ENCODE measurements at places on chromosomes 16 and 17.

- no peak for DNase-seq
Measured at GRCh38 chr16:82878466-82878865, 251.7 kb downstream of the CDH13 start.

GRCh38 chr16:31105677-31106213 lies 2.4 kb upstream of the BCKDK start:
- peak; percentile 73 for DNase-seq

DNA sequence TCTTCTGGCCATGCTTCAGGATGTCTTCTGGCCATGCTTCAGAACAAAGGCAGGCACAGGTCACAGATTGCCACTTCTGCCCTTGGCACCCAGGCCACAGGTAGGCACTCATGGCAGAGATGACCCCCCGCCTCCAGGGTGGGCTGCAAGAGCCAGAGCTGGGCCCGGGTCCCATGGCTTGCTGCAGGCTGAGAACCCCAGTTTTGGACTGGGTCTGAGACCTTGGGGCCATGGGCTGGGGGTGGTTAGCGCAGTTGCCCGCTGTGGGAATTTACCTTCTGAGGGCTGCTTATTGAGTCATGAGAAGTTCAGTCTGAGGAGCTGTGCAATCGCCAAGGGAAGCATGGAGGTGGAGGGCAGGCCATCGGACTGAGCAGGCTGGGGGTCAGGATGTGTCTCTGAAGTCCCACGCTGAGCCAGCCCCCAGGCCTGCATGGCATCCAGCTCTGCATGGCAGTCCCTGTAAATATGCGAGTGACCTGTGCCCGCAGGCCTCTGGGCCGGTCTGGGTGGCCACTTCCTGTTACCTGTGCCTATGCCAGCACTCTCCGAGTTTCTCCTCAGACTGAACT lies 1.7 kb downstream of the ANKRD13B start:
- DNase-seq, result no peak

DNA sequence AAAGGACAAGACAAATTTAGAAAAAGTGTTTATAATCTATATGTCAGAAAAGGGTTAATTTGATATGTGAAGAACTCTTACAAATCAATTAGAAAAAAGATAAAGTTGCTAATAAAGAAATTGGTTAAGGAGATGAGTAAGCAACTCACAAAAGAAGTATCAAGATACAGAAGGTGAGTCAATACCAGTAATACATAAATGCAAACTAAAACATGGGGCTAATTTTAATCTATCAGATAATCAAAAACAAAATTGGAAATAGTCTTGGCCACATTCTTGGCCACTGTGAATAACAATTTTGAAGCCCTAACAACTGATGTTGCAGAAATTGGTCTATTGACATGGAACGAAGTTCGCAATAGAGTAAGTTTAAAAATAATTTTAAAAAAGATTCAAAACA lies 6.8 kb downstream of the DHRS7C start:
- DNase-seq, result no peak

GRCh38 chr17:40803617-40804082 lies 3.9 kb upstream of the KRT28 start:
- peak; percentile 70 for DNase-seq

- no peak for DNase-seq
Measured at GRCh38 chr17:50474523-50474922, 4.1 kb upstream of the RSAD1 start.

DNA sequence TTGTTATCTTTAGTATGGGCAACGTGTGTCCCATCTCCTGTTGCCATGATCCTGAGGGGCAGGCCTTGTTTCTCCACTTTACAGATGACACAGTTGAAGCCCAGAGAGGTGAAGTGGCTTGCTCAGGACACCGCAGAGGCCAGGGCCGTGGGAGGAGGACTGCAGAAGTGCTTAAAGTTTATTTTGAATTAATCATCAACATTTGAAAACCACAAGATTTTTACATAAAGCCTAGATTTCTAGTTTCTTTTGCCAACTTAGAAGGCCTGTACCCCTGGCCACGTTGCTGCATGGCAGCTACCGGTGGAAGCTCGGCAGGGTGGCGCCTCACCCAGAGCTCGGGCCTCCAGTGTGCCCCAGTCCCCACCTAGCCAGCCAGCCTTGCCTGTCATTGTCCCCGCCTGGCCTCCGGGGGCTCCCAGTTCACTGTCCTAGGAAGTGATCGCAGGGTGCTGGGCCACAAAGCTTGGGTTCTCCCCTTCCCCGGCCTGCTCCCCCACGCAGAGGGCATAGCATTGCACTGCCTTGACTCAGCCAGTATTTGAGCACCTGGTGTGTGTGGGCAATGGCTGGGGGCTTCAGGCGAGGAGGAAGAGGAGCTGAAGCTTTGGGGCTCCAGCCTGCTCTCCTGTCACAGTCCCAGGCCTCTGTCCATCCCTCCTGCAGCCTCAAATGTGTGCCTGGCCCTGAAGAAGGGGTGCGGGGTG lies 14.8 kb upstream of the ADCY7 start:
- DNase-seq, result no peak

GRCh38 chr16:49780433-49780832 lies 75.5 kb downstream of the ZNF423 start:
- DNase-seq, result no peak

- no peak for DNase-seq
Measured at GRCh38 chr17:67500261-67500660, 123.2 kb downstream of the PITPNC1 start.

DNA sequence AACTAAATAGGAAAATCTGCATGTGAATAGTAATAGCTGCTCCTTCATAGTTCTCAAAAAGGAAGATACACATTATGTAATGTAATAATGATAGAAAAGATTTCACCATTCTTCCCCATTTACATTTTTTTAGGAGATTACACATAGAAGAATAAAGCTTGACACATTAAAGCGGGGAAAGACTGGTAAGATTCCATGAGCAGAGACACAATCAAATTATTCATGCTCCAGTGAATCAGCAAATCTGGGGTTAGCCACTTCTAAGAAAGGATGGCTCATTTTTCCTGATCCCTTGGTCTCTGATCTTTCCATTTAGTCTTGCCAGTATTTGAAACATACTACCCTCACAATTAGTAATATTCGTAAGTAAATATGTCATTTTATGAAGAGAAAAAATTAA lies 81.9 kb downstream of the CA4 start:
- DNase-seq, result no peak

- DNase-seq, result no peak
Measured at GRCh38 chr17:47684535-47685193, 9.3 kb upstream of the TBKBP1 start.

- DNase-seq, result no peak
Measured at GRCh38 chr16:64181271-64181925, 940.5 kb downstream of the CDH11 start.

- no peak for DNase-seq
Measured at GRCh38 chr17:42512246-42512645, 23.8 kb upstream of the NAGLU start.

DNA sequence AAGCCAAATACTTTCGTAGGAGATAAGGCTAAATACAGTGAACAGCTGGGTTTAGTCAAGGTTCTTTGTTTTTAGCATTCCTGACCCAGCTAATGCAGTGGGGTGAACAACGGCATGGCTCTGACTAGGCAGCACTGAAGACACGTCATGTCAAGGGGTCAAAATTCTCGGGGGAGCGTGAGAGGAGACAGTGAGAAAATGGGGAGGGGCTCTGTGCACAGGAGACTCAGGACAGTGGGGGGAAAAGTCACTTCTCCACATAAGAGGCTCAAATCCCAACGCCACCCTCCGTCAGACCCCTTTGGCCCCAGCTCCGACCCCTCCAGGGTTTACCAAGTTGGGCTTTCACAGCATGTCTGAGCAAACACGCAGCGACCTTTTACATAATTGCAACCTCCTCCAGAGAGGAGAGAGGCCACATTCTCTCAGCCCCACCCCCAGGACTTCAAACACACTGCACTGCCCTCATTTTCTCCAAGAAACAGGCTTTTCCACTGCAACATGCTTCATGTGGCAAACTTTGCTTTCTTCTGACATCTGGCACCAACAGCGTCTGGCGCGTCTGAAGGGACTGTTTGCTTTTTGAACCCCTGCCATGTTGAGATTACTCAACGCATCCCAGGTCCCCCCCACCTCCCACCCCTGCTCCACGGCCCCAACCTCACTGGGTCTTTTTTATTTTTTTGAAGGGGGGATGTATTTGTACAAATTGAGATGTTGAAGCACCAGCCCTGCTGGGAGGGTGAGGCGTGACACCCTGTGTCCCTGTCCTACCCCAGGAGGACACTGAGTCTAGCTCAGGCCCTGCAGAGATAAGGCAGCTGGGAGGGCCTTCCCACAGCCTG lies 30.0 kb downstream of the AXIN2 start:
- no peak for DNase-seq

GRCh38 chr17:9406046-9406606 lies 169.5 kb downstream of the STX8 start:
- DNase-seq, result no peak

GRCh38 chr16:89700649-89701424 lies 668 bp downstream of the SPATA2L start:
- DNase-seq, result no peak

GRCh38 chr17:58605986-58606385 lies 85.9 kb downstream of the TEX14 start:
- no peak for DNase-seq

DNA sequence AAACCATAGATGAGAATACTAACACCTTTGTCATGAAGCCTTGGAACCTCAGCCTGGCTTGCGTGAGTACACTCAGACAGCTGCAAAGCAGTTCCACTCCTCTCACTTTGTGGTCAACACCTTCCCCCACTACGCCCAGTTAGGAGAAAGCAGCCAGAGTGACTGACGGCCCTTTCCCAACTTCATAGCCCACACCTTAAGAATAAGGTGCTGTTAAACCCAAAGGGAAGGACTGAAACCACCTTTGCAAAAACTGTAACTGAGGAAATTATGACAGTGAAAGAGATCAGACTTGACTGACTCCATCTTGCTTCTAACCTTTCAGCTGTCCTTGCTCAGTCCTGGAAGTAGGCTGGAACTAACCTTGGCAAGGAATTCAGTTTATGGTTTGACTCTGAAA lies 13.7 kb downstream of the N4BP1 start:
- peak; percentile 45 for DNase-seq

DNA sequence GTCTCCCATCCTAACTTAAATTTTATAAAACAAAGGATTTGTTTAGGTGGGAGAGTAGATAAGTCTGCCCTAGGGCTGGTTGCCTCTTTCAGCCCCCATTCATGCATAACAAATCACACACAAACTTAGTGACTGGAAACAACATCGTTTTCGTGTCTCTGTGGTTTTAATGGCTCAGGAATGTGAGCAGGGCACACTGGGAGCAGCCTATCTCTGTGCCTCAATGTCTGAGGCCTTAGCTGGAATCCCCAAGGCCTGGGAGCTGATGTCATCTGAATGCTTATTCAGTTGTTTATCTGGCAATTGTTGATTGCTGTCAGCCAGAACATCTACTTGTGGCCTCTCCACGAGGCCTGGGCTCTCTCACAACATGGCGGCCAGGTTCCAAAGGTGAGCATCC lies 101.9 kb upstream of the HSBP1 start:
- DNase-seq, result no peak

DNA sequence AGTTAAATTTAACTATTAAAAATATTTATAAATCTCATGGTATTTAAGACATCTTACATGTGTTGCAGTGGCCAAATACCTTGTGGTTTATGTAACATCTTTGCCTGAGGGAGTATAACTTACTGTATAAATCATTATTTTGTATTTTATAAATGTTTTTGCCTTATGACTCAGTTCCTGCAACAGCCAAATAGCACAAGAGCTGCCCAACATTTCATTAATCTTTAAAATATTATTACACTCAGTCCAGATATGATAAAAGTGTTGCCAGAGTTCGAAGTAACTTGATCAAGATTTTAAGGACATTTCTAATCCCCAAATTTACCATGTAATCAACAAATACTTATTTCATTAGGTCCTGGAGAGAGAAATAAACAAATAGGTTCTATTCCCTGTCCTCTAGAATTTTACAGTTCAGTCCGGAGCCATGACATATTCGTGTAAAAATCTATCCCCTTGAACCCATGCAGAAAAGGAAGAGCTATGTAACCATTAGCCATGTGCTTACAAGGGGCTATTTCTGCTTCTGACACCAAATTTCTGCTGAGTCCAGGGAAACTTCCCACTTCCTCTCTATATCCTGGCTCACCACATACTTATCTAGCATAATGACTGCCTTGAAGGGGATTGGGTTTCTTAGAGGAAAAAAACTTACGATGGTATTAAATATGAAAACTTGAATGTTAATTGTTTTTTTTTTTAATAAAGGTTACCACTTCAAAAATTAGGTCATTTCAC lies 44.0 kb downstream of the IRX6 start:
- DNase-seq, result no peak

DNA sequence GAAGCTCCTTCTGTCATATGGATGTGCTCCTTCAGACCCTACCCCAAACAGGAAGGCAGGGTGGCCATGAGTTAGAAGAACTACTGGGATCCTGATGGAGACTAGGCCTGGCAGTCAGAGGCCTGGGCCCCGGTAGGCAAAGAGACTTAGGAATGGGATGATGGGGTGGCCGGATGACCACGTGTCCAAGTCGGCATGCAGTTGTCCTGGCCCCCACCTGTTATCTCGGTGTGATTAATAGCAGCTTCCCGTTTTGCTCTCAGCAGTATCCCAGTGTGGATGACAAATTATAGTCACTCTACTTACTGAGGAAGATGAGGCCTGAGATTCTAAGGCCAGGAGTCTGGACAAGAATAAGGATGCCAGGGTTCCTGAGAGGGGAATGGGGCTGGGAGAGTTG lies 1.5 kb downstream of the TNFSF12 start:
- DNase-seq, result no peak

- DNase-seq, result no peak
Measured at GRCh38 chr16:526181-527014, 1.1 kb upstream of the CAPN15 start.

- DNase-seq, result no peak
Measured at GRCh38 chr17:58039975-58040374, 32.9 kb upstream of the SRSF1 start.

GRCh38 chr17:82605939-82606600 lies 42.2 kb downstream of the WDR45B start:
- no peak for DNase-seq

GRCh38 chr17:69574257-69575197 lies 160.0 kb downstream of the MAP2K6 start:
- DNase-seq, result no peak

- DNase-seq, result no peak
Measured at GRCh38 chr16:2691491-2692248, 9.3 kb downstream of the KCTD5 start.

DNA sequence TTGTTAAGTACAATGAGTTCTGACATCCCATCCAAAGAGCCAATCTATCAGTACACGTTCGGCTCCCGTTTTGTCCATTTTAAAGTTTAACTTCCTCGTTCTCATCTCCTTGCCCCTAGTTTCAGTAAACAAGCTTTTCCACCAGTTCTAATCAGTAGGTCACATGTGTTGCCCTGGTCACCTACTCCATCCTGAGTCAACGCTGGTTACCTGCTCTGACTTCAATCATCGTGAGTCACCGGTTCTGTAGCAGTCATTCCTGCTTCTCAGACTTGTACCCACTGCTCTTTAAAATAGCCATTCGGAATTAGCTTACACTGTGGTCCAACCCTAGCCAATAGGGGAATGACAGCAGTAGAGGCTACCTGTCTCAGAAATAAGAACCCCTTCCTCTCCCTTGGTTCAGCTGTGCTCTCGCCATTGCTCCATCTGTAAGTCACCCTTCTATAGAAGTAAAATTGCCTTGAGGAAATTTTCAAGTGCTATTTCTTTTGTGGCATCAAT lies 191.0 kb downstream of the CPPED1 start:
- no peak for DNase-seq

GRCh38 chr17:5619088-5619740 lies 34.9 kb upstream of the NLRP1 start:
- no peak for DNase-seq

Measured in activated T-cell treated with anti-CD3 and anti-CD28 coated beads for 24 hours (primary cell).